ENCODE measurements at places on chromosomes 4 and X.

- DNase-seq = no peak
Measured at GRCh38 chr4:89496851-89497250, 189.3 kb upstream of the GPRIN3 start.

DNA sequence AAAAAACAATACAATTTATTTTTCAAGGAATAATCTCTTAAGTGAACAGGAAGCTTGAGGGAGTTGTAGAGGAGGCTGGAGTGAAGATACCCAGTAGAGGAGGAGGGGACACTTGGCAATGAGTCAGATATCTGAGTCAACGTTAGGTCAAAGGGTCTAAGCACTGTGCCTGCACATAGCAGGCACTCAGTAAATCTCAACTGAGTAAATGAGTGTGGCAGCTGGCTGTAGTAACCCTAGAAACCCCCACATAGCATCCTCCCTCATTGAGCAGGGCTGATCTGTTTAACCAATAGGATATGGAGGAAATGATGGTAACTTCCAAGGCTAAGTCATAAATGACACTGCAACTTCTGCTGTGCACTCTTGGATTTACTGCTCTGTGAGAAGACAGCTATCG is 186.0 kb upstream of the FAM241A start:
- DNase-seq = no peak

DNA sequence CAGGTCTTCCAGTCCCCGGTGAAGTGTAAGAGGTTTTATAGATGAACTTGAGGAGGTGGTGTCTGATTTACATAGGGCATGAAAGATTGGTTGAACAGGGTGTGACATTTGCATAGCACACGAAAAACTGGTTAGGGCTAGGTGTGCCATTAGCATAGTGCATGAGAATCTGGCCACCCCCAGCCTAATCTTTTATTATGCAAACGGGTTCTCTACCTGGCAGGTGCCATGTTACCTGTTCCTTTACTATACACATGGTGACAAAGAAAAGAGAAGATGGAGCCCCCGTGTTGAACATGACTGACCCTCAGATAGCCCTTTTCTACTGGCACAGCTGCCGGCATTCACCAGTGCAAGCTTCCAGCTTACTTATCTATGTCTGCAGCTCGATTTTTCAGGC is 71.0 kb downstream of the UCHL1 start:
- no peak for DNase-seq

- no peak for DNase-seq
Measured at GRCh38 chr4:143377611-143378099, 41.0 kb downstream of the GAB1 start.

DNA sequence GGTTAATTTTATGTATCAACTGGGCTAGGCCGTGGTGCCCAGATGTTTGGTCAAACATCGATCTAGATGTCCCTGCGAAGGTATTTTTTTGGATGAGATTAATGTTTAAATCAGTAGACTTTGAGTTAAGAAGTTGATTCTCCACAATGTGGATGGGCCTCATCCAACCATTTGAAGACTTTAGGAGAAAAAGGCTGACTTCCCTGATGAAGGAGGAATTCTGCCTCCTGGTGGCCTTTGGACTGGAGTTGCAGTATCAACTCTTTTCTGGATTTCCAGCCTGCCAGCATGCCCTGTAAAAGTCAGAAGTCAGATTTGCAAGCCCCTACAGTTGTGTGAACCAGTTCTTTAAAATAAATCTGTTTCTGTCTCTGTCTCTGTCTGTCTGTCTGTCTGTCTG is 91.4 kb downstream of the STK32B start:
- no peak for DNase-seq

Measured in activated naive CD8-positive, alpha-beta T cell treated with anti-CD3 and anti-CD28 coated beads, Interleukin-2, amount 50 U/mL, for 16 hours (primary cell).